ENCODE measurements at places on chromosomes 6 and 20.

GRCh38 chr20:63432577-63433325 is 39.7 kb downstream of the KCNQ2 start:
- DNase-seq: no peak

DNA sequence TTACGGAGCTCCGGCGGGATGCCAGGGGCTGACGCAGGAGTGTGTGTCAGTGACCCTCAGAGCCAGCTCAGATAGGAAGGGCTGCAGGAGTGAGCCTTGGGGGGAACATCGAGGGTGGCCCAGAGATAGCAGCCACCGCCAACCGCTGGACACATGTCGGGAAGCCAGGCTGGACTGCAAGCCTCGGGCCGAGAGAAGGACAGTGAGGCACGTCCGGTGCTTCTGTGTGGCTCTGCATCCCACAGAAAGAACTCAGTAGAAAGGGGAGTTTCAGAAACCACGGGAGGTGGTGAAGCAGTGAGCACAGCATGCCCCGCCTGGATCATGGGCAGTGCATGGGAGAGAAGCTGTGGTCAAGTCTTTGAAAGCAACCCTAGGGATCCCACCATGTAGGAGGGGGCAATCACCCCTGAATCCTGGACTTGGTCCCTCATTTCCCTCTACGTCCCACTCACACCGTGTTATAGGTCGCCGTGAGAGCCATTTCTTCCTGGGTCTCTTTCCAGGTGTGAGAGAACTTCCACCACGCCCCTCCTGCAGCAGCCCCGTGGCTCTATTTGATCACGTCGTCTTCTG is 383.7 kb upstream of the CDH4 start:
- no peak for DNase-seq

- DNase-seq: no peak
Observed at GRCh38 chr6:154993026-154993425, 2.1 kb upstream of the TIAM2 start.

DNA sequence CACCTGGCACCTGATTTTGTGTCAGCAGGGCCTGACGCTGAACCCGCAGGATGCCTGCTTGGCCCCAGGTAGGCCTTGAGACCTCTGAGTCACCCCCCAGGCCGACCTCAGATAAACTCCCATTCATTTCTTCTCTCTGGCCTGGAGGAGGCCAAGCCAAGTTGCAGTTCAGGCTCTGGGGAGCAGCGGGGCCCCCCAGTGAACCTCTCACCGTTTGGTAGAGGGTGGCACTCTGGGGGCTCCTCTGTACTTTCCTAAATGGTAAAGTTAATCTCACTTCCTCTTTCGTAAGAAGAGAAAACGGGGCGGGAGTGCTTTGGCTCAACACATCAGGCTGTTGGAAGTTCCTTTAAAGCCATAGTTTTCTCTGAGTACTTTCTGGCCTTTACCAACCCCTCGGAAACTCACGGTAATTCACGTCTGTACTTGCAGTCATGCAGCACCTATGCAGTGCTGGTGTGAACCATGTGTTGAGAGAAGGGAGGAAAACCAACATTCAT is 2.8 kb downstream of the SIRPA start:
- no peak for DNase-seq

DNA sequence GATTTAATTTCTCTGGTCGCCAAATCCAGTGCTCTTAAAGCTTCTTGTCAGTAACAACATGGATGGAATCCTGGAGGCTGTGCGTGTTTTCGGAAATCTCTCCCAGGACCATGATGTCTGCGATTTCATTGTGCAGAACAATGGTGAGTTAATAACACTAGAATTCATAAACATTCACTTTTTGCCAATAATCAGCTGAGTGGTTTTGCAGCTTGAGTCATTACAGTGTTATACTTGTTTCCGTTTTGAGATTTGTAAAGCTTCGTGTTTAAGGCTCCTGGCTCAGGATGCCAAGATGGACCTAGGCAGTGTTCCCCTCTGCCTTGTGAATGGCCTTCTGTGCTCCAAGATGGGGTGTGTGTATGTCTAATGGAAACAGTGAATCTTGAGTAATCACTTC is 113.8 kb downstream of the ARMC2 start:
- no peak for DNase-seq

GRCh38 chr6:142857233-142857761 is 87.7 kb downstream of the HIVEP2 start:
- DNase-seq: no peak

Measured in cortex of kidney (tissue), 1 donor.